ENCODE measurements at places on chromosomes 6 and 20.

DNA sequence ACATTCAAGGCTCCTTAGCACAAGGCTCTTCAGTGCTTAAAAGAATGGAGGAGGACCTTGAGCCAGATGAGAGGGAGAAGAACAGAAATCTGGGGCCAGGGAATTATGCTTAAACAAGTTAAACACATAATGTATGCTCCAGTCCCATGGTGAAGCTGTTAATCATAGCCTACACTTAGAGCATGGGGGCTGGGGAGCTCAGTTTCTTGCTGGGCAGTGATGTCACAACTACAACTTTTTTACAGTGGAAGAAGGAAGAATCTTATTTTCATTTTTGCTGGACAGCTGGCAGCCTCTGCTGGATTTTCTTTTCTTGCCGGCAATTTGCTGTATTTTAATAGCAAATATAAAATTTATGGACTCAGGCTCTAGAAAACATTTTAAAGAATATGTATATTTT lies 432.5 kb downstream of the CD109 start:
- DNase-seq, result peak; percentile 3

DNA sequence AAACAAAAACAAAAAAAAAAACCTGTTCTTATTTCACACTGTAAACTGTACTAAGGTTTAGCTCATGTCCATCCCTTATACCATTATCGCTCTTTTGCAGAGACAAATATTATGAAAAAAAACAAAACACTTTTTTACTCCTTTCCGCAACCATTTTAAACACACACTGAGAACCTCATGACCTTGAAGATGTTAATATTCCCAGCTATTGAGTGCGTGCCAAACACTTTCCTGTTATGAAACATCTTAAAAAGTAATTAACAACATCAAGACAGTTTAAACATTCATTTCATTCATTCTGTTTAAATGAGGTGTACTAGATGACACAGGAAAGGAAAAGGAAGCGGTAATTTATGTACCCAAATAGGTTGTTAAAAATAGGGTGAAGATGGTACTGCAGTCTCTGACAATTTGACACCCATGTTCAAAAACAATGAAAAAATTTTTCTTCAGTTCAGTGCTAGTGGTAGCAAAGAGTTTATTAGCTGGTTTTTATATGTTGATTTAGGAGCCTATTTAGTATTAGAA lies 3.9 kb upstream of the ARHGAP18 start:
- DNase-seq, result no peak

GRCh38 chr6:6738922-6739716 lies 150.6 kb downstream of the LY86 start:
- no peak for DNase-seq

- no peak for DNase-seq
Measured at GRCh38 chr6:139265512-139266190, 26.1 kb downstream of the TXLNB start.

DNA sequence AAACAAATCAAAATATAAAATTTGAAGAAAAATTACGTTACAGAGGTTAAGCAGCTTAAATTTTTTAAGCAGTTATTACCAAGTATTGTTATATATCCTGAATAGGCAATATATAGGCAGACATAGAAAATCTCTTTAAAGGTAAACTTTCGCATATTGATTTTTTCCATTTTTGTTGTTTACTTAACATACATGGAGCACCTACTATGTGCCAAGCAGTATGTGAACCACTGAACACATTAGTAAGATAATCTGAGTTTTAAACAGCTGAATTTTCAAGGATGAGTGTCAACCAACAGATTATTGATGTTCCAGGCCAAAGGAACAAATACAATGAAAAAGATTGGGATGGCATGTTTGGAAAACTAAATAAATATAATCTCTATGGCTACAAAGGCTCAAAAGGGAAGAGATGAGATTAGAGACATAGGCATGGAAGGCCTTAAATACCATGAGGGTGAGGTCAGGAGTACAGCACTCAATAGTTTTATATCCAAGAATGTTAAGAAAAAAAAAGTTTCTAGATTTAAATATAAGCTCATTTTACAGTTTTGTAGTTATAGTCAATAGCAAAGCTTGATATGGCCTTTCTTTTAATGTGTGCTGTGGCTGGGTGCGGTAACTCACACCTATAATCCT lies 277.5 kb downstream of the PTPRK start:
- peak; percentile 36 for DNase-seq

DNA sequence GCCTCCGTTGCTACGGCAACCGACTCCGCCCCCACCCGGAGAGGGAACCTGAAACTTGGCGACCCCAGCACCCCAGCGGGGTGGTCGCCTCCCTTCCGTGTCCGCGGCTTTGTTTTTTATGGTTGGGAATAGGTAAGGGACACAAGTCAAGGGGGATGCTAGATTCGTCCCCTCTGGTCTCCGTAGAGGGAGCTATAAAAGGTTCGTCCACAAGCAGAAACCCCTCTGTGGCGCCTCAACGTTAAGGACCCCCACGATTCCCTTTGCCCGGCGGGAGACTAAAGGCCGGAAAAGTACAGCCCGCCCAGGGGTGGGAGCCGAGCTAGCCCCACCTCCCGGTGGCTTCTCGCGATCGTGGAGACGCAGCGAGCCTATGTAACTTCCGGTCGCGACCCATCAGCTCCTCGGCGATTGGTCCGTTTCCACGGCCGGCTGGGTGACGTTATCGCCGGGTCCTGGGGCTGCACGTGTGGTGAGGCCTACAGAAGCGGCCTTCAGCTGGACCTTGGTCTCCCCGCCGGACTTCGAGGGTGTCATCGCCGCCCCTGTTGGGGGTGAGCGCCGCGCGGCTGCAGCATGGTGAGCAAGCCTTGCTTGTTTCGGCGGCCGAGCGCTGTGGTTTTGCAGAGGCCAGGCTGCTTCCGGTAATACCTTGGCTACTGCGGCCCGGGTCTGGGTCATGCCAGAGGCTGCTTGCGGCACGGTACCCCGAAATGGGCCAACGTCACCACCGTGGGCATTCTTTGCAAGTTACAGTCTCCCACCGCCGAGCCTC lies at the start of gene LTV1:
LTV1 (plus strand) TSS at position 437 of the 775 bp plus-strand sequence; CDS start at position 577, 140 bp downstream.
- DNase-seq, result peak; percentile 98

DNA sequence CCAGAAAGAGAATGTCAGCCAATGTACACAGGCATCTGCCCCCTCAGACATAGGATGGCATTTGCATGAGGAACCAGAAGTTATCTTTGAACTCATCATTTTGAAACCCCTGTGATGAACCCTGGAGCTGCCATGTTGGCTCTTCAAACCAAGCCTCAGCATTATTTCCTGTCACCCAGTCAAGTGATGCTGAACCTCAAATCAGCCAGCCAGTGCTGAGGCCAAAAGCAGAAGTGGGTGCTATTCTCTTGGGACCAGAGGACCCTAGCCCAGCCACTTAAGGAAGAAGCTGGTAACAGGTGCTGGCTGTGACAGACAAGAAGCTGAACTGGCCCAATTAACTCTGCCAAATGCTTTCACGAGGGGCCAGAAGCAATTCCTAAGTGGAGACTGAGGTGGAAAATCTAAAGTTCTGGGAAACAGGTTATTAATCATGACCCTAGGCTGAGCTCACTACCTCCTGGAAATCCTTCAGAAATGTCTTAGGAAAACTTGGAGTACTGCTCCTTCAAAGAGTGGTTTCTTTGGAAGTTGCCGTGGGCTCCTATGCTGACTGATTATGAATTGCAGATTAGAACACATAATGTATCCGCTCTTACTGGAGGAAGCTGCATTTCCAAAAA lies 4.0 kb downstream of the PKIG start:
- DNase-seq, result no peak

- no peak for DNase-seq
Measured at GRCh38 chr6:42821846-42822245, 40.0 kb downstream of the BICRAL start.

- DNase-seq, result no peak
Measured at GRCh38 chr20:24411003-24411833, 58.2 kb upstream of the SYNDIG1 start.

DNA sequence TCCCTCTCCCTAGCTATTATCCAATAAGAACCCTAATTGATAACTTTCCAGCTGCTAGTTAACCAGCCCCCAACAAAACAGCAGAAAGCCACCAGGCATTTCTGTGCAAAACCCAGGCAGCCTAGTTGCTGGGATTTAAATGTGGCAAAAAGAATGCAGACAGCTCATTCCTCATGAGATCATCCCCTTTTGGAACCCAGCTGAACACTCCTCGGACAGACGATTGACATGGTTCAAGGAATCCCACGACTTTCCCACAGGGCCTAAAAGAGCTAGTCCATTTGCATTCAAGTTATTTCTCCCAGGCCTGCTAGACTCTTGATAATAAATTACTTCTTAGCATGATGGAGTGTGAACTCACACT lies 24.0 kb downstream of the JAG1 start:
- no peak for DNase-seq

DNA sequence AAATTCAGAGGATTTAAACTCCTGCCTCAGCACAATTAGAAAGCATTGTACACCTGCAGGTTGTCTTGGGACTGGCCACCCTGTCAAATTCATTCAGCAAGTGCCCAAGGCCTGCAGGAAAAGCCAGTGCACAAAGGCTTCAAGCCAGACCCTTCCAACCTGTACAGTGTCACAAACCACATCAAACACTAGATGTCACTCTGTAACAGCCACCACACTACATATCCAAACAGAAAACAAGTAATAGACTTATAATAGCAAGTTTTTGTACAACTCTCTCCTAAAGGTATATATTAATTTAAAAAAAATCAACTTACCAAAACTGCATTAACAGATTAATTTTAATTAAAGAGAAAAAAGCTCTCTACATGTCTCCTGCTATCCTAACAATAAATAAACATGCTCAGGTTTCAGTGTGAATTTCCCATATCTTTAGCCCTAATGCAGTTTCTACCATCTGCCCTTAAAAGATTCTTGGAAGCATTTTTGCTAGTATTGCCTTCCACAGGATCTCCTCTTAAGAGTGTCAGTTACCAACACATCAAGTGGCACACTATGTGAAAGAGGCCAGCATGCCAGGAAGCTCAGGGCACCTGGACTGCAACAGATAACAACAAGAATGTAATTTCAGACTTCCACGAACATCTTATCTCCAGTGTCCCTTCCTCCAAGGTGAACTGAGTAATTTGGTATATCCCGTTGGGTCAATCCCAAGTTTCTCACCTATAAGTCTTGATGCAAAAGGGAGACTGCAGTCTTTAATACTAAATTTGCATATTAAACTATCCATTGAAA lies 47.5 kb downstream of the RALGAPA2 start:
- DNase-seq, result peak; percentile 16

DNA sequence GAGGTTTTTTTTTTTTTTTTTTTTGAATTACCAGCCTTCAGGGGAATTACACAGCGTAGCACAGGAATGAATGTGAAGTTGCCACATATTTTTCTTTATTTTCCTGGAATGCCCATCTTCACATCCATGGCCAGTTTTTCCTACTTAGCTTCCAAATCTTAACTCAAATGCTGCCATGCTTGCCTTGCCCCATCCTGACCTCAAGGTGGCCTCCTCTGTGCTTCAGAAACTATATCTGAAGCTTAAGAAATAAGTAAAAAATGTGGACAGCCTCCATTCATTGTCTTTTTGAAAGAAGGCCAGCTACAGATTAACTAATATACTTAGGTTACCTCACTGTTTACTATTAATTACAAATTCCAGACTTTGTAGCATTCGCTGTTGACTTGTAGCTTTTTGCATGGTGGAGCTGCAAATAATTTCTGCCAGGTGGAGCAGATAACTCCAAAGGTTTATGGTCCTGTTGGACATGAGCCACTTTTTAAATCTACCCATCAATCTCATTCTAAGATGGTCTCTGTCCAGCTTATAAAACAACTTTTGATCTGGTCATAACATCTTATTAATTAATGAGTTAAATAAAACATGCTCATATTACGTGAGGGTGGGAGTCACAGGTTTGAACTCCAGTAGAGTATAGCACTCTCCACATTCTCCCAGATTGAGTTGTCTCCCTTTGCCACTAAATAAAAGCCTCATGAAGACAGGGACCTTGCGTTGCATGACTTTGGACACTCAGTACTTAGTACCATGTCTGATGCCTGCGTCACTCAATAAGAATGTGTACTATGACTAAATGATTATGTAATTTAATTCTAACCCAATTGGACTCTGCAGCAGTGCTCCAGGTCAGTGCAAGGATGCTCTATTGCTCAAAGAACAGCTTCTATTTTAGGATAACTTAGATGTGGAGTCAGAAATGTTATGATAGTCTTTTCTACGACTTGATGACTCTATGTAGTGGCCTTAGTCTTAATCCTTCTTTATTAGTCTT lies 678.6 kb upstream of the CITED2 start:
- peak; percentile 29 for DNase-seq

GRCh38 chr20:53786071-53786444 lies 192.4 kb upstream of the ZNF217 start:
- no peak for DNase-seq

DNA sequence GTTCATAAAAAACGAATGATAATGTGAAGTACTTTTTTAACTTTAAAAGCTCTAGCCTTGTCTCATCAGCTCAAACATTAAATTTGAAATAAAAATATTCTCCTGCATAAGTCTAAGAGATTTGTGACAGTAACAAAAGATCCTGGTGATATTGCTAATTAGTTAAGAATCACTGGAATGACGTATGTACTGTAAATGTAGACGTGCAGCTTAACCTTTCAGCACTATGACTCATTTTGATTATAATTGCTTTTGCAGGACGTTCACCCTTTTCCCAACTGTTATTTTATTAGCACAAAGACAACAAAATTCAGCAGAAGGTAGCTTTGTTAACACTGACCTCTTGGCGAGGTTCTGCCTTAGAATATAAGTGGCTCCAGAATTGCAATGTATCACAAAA lies 68.6 kb downstream of the TENT5A start:
- DNase-seq, result peak; percentile 37

DNA sequence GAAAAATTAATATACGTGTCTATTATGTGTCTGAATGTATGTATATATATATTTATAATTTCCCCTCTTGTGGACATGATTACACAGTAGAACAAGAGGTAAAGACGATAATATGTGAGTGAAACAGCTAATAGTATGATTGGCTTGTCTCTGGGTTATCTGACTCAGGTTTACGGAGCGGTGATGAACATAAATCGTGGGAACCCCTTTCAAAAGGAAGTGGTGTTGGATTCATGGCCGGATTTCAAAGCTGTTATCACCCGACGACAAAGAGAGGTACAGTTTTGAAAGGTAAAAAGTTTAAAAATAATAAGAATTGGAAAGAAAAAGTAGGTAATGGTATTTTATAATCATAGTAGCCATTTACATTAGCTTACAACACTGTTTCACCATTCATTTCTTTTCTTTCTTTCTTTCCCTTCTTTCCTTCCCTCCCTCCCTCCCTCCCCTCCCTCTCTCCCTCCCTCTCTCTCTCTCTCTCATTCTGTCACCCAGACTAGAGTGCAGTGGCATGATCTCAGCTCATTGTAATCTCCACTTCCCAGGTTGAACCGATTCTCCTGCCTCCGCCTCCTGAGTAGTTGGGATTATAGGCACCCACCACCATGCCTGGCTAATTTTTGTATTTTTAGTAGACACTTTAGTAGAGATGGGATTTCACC lies 15.9 kb downstream of the GLYATL3 start:
- no peak for DNase-seq

DNA sequence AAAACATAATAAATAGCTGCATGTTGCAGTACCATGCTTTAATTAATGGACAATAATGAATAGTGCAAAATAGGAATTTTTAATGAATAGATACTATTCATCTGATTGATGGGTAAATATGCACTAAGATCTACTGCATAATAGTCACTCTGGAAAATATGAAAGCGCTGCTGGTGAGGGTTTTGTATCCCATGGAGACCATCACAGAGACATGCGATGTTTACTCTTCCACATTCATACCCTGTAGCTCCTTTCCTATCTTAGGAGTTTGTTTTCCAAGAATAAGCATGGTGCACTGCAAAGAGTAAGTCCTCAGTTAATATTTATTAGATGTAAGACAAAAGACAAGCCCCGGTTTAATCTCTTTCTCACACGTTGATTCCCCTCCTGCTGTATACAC lies 81.4 kb downstream of the NRSN1 start:
- DNase-seq, result no peak

Measured in astrocyte of the spinal cord (primary cell).